Muscle of leg (tissue), 16 donors: ENCODE measurements at places on chromosomes 12 and 14. TPM values are rescaled to one million over a fixed set of nuclear protein-coding genes. Genes with fewer than 3 reads are reported as not detected.

The ANKRD33 gene
- 0.04 TPM for total RNA-seq

The PTCSC3 gene
- not detected for total RNA-seq

The KRT6A gene
- total RNA-seq, result not detected

The TSPAN19 gene
- total RNA-seq, result 0.04 TPM

The RFLNA gene
- 8.7 TPM for total RNA-seq

The FOXN4 gene
- total RNA-seq, result 0.04 TPM

The ZNF385A gene
- total RNA-seq, result 2.7 TPM

The CCNT1 gene
- 19.2 TPM for total RNA-seq

The C14orf132 gene
- total RNA-seq, result 14.5 TPM

The CPNE6 gene
- total RNA-seq, result not detected

The NAV3 gene
- 34.6 TPM for total RNA-seq

The KCNJ8 gene
- 38.7 TPM for total RNA-seq
